ENCODE measurements at places on chromosomes 5 and 9. TPM values are rescaled to one million over a fixed set of nuclear protein-coding genes. Genes with fewer than 3 reads are reported as not detected.

DNA sequence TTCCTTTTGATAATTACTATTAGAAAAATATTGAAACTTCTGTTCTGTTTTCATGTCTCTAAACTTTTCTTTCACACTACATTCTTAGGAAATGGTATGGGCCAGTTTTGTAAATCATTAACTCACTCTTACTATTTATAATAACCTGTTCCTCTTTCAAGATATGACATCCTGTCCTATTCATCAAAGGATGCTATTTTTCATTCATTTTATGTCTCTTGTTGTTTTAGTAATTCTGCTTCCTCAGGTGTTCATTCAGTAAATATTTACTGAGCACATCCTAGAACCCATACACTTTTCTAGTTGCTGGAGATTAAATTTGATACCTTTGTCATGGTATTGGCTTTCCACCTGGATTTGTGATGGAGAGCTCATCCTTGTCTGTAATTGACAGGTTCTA, 58.0 kb downstream of the GDA start:
- H3K27ac ChIP-seq = no peak overlapping the region
- no peak for DNase-seq
- no peaks in the 10 kb centered on the region for H3K36me3 ChIP-seq
- H3K27me3 ChIP-seq = peaks cover 10% of the 10 kb centered on the region
- no peak overlapping the region for H3K4me3 ChIP-seq

DNA sequence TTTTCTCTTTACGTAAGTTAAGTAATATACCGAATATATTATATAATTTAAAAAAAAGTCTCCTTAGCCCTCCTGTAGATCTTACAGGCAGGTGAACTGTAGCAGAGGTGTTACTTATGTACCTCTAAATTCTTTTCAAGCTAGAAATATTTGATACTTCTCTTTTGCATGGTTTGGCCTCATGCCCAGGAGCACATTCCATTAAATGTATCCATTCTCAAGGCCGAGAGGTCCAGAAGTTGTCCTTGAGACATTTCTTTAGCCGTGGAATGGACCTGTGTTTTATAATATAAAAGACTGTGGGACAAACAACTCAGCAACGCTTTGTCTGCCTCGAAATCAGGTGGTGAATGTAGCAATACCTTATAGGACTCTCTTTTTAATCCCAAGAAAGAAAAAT, 184.5 kb downstream of the TRIO start:
- no peaks in the 10 kb centered on the region for H3K27me3 ChIP-seq
- no peak overlapping the region for H3K4me3 ChIP-seq
- H3K36me3 ChIP-seq = no peaks in the 10 kb centered on the region
- peaks cover 13% of the 10 kb centered on the region for H3K4me1 ChIP-seq
- no peak for DNase-seq
- H3K27ac ChIP-seq = no peak overlapping the region

GRCh38 chr5:56993241-56993640, 41.3 kb upstream of the MIER3 start:
- no peaks in the 10 kb centered on the region for H3K4me1 ChIP-seq
- no peaks in the 10 kb centered on the region for H3K36me3 ChIP-seq
- H3K27ac ChIP-seq = no peak overlapping the region
- H3K4me3 ChIP-seq = no peak overlapping the region

DNA sequence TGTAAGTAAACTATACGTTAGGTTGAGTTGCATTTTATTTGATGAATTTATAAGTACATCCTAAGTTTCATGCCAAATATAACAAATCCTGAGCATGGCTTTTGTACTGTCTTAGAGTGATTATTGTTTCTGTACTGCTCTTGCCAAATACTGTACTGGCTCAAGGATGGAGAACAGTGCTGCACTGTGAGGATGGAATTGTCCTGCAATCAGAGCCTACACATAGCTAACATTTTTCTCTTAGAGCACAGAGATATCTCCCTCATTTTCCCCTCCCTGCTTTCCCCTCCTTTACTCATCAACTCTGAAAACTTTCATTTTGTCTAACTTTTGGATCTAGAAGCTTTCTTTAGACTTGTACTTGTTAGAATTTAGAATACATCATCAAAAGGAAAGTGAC, 28.3 kb downstream of the LRRC70 start:
- H3K4me3 ChIP-seq = no peak overlapping the region
- no peaks in the 10 kb centered on the region for H3K27me3 ChIP-seq
- H3K36me3 ChIP-seq = peaks cover 35% of the 10 kb centered on the region

SPAG8 gene
- total RNA-seq = 0.95 TPM

DOCK8 gene
- 110 TPM for total RNA-seq

Measured in activated naive CD4-positive, alpha-beta T cell treated with anti-CD3 and anti-CD28 coated beads for 36 hours (primary cell).